Activated CD8-positive, alpha-beta memory T cell treated with anti-CD3 and anti-CD28 coated beads, Interleukin-2, amount 10 ng/mL, durations not matched to agents 7 days and 5 days (primary cell): ENCODE measurements at places on chromosomes 6 and 20. TPM values are rescaled to one million over a fixed set of nuclear protein-coding genes. Genes with fewer than 3 reads are reported as not detected.

The ARMC12 gene
- total RNA-seq, result 0.96 TPM

- DNase-seq, result no peak
These were observed 4.5 kb downstream of the BCAS4 start for GRCh38 chr20:50799176-50799889.

The GTSF1L gene
- total RNA-seq, result not detected

DNA sequence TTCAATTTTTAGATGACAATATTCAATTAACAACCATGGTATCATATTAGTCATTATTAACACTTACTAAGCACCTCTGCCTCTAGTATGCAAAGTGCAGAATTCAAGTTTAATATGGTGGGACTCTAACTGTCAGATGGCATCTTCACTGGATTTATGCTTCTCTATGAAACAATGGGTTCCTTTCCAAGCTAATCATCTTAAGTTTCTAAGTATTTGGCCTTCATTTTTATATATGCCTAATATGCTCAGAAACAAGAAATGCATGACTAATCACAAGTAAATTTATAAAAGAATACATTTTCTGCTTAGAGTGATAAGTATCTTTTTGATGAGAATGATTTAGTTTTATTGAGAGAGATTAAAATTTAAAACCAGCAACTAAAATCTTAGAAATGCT is 144.7 kb downstream of the HIVEP2 start:
- DNase-seq, result no peak

The MOG gene
- total RNA-seq, result not detected

The SYNDIG1 gene
- not detected for total RNA-seq

The FAXC gene
- 0.30 TPM for total RNA-seq

The COX4I2 gene
- total RNA-seq, result not detected

- DNase-seq, result no peak
These were observed 624.7 kb downstream of the UTRN start for GRCh38 chr6:144909753-144910285.

DNA sequence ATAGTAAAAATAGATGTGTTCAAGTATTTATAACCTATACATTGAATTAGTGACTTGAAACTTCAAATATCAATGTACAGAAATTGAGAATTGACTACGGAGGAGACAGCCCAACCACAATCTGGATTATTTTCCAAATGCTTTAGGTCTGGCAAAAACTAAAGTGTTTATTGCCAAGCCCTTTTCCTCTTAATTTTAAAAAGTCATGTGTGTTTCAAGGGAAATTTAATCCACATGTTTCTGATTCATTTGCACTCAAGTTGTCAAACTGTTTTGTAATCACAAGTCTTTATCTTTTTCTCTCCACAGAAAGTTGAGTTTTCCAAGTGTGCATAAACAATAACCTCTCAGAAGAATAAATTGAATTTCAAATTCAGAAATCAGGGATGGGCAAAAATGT is 350.8 kb upstream of the RSPO3 start:
- no peak for DNase-seq

GRCh38 chr20:52847029-52847660 is 125.0 kb upstream of the TSHZ2 start:
- no peak for DNase-seq

DNA sequence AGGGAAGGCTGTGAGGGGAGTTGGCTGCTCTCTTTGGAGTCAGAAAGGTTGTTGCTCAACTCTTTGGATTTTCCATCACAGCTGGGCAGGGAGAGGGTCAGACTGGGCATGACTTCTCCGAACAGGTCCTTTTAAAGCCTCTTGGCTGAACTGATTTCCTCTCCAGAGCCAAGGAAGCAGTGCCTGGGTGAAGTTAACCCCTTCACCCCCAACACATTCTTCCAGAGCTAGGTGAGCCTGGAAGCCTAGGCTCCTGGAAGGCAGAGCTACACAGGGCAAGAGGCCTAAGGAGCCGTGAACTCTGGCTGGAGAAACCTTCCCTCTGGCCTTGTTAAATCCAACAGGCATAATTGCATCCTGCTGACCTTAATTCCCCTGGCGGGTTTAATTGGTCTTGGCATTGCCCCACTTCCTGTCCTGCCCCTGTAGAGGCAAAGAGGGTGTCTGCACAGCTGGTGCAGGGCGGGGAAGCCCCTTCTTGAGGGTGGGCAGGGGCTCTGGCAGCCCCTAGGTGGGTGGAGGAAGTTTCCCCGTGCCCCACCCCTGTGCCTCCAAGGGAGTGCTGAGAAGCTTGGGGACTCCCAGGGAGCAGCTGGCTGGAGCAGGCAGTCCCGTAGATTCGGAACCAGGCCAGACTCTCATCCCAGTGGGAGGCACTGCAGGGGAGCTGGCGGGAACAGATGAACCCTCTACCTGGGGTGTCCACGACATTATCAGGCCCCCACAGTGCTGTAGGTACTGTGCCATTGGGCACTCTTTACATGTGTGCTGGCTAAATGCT is 3.6 kb upstream of the MYLK2 start:
- no peak for DNase-seq

DNA sequence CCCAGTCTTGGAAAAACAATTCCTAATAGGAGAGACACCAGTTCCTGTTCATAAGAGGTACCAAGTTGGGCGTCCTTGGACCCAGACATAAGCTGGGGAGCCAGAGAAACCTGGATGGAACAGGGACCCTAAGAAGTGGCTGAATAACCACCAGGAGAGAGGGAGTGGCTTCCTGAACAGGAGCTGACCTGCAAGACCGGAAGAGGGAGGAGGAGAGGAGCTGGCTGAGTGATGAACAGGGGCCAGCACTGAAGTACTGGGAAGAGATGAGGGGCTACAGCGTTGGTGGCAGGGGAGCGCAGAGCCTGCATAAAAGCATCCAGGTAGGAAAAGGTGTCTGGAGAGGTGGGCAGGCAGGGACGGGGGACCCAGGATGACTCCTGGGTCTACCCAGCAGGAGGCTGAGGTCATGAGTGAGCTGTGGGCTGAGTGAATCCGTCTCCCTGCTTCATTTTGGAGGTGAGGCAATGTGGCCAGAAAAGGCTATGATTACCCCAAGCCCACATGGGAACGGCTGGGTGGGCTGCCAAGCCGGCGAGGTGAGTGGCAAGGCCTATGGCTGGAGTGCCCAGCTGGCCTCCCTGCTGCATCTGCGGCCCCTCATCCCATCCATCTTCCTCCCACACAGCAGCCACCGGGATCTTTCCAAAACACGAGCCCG is 34.4 kb upstream of the ZFAND3 start:
- DNase-seq, result no peak

GRCh38 chr6:157305670-157306653 is 17.4 kb downstream of the TMEM242 start:
- DNase-seq, result no peak

- no peak for DNase-seq
These were observed 65.4 kb upstream of the SLCO4A1 start for GRCh38 chr20:62576815-62577489.

DNA sequence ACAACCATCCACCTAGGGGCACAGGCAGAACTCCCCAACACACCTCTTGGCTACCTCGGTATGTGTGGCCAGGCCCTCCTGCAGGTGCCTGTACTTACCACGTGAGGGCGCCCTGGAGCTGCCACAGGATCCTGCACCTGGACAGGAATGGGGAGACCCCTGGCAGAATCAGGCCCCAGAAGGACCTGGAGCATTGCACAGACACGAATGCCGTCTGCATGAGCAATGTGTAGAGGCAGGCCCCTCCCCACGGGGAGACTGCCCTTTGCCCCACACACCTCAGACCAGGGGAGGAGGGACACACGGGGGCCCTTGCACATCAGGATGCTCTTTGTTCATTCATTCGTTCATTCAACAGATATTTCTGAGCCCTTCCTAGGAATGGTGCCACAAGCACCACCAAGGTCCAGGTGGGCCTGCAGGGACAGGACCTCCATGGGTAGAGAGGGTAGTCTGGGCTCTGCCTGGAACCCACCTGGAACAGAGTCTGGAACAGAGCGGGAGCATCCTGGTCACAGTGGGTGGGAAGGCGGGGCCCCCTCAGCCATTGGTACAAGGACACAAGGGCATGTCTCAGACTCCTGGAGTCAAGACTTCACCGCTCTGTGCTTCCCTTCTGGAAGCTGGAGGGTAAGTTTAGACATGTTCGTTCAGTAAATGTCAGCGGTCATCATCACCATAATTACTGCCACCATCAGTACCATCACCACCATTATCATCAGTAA is 32.3 kb downstream of the YTHDF1 start:
- DNase-seq, result peak; percentile 67

DNA sequence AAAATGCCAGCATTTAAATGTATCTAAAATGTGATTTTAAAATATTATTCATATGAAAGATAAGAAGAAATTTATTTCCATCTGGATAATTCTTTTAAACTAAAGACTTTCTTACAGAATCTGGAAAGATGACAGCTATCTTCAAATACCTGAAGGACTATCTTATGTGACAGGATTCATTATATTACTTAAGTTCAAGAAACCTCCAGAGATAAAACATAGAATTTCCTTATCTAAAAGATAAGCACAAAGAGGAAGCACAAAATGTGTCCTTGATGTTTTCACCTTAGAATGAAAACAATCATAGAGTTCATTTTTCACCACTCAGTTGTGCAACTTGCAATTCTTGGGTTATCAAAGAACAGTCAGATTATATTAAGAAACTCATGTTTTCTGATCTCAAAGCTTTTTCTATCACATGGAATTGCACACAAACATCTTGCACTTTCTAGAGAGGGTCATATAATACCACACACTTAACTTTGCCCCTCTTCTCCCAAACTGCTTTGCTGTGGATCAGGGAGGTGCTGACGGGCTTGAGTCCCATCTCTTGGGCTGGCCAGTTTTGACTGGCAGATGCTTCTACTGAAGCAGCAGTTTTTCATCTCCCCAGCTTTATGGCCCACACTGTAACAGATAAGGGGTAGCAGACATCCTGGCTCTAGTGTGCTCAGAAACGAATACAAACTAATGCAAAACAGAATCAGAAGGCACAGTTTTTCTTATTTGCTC is 467.4 kb downstream of the CDC5L start:
- no peak for DNase-seq

The FBXL4 gene
- total RNA-seq, result 10.8 TPM

The PTK7 gene
- total RNA-seq, result 0.33 TPM

The BTN1A1 gene
- not detected for total RNA-seq

- no peak for DNase-seq
These were observed 16.4 kb downstream of the BMP6 start for GRCh38 chr6:7742223-7742785.

The SLC22A16 gene
- total RNA-seq, result not detected

DNA sequence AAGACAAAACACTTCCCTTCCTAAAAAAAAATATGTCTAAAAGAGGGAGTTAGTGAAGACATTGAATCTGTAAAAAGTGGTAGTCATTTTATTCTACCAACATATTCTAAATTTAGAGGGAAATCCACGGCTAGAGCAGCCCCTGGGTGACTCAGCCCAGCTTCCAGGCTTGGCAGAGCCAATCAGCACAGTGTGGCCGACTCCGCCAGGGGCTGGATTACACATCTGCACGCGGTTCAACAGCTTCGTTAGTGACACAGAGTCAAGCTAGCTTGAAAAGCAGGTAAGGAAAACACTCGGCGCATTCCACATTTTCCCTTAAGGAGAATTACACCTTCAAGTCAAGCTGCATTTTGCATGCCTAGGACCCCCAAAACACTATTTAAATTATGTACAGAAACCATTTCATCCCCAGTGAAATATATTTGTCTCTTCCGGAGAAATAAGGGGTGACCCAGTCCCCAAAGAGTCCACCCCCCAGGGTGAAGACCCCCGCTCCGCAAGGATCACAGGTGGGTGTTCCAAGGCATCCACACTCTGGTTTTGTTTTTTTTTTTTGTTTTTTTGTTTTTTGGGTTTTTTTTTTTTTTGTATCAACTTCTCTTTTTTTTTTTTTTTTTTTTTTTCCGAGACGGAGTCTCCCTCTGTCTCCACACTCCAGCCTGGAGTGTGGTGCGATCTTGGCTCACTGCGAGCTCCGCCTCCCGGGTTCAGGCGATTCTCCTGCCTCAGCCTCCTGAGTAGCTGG is 58.4 kb upstream of the ARID1B start:
- no peak for DNase-seq

DNA sequence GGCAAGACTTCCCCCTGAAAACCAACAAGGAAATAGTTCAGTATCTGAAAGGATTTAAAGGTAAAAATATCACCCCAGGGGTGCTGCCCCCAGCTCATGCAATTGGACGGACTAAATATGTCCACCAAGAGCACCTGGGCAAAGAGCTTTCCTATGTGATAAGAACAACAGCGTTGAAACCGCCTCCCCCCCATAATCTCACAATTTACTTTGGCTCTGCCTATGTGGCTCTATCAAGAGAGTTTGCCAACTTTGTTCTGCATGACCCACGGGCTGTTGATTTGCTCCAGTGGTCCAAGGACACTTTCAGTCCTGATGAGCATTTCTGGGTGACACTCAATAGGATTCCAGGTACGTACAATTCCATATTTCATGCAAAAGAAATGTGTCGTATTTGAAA is 35.8 kb downstream of the GCNT2 start:
- DNase-seq, result no peak

- no peak for DNase-seq
These were observed 3.3 kb downstream of the ID1 start for GRCh38 chr20:31608251-31608945.

- DNase-seq, result no peak
These were observed 2.7 kb upstream of the PAX1 start for GRCh38 chr20:21702553-21703470.

The PABPC1L gene
- 113 TPM for total RNA-seq

The SPATA25 gene
- 0.55 TPM for total RNA-seq

The NRSN2 gene
- total RNA-seq, result 5.0 TPM

The ENPP4 gene
- total RNA-seq, result 8.0 TPM

The HLA-DPA1 gene
- 276 TPM for total RNA-seq

The FOXC1 gene
- total RNA-seq, result not detected

DNA sequence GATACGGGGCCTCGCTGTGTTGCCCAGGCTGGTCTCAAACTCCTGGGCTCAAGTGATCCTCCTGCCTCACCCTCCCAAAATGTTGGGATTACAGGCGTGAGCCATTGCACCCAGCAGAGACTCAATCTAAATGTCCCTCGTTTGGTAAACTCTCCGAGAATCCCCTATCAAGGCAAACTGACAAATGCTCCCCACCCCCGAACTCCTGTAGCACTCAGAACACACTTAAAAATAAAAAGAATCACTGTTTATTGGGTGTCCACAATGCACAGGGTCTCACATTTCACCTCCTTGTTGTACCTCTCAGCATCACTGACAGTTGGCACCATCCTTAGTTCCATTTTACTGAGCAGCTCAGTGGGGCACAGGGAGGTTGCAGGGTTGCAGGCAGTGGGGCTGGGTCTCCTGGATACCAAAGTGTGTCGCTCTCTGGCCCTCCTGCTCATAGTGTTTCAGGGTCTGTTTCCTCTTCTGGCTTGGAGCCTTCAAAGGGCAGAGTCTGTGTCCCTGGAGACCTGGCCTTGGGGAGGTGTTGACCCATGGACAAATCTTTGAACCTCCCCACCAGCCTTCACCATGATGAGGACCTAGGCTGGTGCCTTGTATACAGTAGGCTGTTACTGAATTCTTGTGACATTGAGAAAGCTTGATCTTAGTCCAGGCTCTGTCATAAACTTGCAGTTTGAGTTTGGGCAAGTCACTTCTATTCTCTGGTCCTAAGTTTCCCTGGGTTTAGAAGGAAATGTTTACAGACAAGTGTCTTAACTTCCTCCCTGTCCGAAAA is 8.5 kb upstream of the SRC start:
- no peak for DNase-seq

- no peak for DNase-seq
These were observed 46.0 kb downstream of the PHIP start for GRCh38 chr6:79031821-79032590.
